Activated T-cell treated with anti-CD3 and anti-CD28 coated beads, Interleukin-2, amount 50 U/mL, for 4 hours (primary cell): ENCODE measurements at places on chromosomes 7 and 10.

DNA sequence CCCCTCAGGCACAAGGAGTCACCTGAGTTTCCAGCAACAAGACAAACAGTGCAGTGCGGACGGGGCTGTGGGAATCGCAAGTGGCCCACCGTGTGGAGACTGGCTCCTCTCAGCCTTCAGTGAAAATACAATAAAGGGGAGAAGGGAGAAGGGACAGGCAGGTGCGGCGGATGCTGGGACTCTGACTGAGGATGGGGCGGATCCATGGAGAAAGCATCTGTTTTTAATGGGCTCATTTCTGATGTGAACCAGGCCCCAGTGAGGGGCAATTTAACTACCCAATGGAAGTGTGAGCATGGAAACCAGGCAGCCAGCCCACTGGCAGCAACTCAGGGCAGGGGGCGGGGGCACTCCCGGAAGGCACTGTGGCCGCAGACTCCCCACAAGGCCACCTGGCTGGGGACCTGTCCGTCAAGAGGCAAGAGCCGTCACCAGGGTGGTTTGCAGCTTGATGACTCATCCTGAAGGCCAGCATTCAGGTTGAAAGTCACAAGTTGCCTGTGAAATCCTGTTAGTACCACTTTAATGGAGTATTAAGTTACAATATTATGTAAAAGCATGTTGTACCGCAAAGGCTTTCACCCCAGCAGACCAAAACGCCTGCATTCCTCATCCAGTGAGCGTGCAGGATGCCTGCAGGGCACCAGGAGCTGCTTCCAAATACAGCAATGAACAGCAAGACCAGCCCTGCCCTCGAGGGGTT lies 476.4 kb downstream of the PTPRN2 start:
- no peak for DNase-seq

DNA sequence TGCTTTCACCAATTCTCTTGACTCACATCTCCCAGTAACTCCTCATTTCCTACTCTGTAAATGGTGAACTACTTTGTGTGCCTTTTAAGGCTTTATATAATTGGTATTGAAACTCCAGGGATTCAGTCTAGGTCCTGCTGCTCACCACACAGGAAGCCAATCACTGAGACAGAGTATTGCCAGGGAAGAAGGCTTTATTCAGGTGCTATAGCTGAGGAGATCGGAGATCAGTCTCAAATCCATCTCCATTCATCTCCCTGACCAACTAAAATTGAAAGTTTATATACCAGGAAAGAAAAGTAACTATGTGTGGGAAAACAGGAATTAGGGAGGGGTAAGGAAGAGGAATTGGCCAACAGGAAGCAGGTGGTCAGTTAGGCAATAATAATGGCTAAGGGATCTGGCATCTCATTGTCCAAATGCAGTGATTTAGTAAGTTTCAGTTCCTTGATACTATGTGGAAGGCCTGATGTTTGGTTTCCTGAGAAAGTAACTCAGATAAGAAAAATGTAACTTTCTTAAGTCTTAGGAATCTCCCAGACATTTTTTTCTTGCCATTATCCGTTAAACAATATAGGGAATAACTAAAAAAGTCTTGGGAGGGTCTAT lies 10.2 kb upstream of the SDHAF3 start:
- DNase-seq, result no peak

DNA sequence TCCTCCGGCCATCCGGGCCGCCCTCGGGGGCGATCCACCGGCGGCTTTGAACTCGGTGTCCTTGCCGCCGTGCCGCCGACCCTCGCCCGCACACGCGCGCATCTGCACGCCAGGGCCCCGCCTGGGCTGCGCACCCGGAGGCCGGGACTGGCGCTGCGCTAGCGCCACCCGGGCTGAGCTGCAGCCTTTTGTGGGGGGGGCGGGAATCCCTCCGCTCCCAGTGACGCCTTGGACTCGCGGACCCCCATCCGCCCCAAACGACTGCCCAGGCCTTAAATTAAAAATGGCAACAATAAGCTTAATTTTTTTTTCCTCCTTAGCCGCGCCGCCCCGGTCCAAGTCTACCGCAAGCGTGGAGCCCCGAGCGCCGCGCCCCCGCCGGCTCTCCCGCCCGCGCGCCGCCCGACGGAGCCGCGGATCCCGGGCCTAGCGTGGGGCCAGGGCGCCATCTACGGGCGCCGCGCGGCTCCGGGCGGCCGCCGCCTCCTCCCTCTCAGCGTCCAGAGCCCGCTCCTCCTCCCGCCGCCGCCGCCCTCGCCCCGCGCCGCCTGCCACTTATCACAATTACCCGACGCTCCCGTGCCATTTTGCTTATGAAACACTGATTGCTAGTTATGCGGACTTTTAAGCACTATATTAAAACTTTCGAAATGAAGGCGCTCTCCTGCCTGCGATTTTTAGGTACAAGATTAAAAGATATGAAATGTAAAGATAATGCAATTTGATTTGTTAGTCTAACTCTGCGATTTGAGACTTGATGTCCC lies 7.5 kb upstream of the EBF3 start:
- no peak for DNase-seq

- no peak for DNase-seq
Measured at GRCh38 chr10:121216721-121217181, 365.6 kb downstream of the WDR11 start.

DNA sequence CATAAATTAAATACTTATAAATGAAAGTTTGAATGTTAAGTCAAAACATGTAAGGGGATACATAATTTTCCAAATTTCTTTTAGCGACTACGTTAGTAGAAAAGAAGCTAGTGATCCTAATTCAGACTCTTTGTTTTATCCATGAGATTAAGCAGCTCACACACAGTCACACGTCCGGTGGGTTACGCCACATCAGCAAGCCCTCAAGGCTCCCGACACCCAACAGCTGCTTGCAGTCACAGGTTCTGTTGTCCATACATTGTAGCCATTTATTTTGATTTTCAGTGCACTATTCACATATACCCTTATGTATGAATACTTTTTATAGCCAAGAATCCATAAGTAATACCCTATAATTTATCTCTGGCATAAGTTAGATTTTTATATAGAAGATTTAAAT lies 39.5 kb downstream of the XRCC2 start:
- no peak for DNase-seq

- DNase-seq, result no peak
Measured at GRCh38 chr7:153588586-153588985, 463.6 kb upstream of the DPP6 start.

DNA sequence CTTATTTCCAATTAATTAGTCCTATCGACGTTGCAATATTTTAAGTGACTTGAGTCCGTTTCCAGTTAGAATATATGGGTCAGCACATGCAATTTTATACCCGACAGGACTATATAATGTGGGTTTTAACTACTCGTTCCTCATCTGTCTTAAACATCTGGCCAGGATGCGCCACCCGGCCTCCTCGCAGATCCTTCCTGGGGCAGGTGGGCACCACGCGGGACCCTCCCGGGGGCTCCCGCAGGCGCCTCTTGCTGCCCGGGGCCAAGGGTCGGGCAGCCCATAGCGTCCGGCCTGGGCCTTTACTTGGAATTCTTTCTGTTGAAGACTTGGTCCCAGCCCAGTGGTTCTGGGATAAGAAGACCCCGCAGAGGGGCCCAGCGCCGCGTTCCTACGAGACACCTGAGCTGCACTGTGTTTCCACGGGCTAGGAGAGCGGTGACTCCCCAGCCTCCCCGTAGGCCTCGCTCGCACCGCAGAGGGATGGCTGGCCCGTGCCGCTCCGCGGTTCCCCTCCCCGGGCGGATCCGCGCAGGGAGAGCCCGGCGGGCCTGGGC lies 10.1 kb upstream of the MNX1 start:
- no peak for DNase-seq

DNA sequence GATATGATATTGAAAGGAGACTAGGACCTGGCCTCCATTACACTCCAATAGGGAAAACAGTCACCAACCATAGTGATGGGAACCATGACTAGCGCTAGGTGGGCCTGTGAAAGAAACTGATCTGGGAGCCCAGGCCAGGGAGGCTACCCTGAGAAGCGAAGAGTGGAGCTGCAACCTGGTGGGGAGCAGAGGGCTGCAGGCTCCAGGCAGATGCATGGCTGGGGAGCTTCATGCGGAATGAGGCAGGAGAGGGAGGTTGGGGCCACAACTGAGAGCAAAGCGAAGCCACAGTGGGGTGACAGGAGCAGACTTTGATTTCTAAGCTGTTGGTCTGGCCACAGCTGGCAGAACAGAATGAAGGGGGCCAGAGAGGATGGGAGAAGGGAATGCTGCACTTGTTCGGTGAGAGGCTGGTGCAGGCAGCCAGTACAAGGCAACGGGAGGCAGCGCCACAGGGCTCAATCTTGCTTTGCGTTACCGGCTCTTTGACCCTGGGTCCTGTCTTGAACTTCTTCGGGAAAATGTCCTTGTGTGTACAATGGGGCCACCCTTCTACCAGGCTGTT lies 88.4 kb downstream of the TACC2 start:
- no peak for DNase-seq

DNA sequence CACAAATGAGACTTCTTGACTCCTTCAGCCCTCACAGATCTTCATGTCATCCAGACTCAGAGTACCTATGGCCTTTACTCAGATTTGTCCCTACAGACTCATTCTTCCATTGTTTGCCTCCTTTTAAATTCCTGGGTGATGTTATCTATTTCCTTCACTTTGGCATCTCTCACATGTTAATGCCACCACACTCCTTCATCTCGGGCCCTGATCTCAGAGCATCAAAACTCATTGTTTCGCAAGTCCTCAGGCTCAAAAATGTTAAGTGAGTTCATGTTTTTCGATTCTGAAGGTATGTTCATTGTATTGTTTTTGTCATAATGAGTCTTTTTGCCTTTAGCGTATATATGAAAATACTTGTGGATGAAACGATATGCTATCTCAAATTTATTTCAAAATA lies 62.3 kb upstream of the AHR start:
- DNase-seq, result no peak

GRCh38 chr7:898460-898854 lies 22.1 kb downstream of the GET4 start:
- no peak for DNase-seq

DNA sequence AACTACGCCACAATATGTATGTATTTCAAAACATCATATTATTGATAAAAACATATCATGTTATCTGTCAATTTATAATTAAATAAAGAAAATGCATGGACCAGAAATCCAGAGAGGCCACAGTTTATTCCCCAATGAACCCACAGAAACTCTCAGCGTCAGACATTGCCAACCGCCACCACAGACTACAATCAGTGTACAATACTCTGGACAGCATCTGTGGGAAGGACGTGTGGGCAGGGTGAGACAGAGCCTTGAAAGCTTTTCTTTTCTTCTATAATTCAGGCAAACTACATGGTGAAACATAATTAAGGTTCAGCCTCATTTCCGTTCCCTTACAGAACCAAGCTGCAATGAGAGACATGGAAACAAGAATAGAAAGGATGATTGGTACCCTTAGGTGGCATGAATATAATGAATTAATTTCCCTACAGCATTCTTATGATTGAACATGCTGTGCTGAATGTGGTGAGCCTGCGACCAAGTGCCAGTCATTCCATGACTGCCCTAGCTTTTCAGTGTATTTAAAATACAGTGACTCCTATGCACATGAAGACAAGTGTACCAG lies 909.3 kb downstream of the SORCS1 start:
- DNase-seq, result no peak

- no peak for DNase-seq
Measured at GRCh38 chr7:93551931-93552330, 22.6 kb downstream of the CALCR start.

DNA sequence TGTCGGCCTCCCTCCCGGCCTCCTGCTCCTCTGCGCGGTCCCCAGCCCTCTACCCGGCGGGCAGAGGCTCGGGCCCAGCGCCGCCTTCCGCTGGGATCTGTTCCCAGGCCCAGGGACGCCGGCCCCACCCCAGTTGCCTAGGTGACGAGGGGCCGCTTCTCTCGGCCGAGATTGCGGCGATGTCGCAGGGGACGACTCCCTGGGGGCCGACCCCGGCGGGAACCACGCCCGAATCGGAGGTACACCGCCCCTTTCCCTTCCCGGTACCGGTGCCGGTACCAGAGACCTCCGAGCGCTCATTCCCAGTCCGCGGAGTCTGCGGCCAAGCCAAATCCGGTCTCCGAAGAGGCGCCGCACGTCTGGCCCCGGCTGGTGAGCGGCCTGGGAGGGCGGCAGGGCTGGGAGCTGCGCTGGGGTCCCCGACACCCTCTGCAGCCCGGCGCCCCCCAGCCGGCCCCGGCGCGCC lies at the start of gene CABCOCO1:
TSS of gene CABCOCO1 (plus strand) at position 136 of the 466 bp plus-strand sequence. CDS start at position 180, 44 bp downstream.
- DNase-seq, result no peak

GRCh38 chr10:126907423-126907970 lies 2.3 kb downstream of the DOCK1 start:
- DNase-seq, result no peak

- no peak for DNase-seq
Measured at GRCh38 chr7:14398526-14398925, 409.1 kb upstream of the ETV1 start.

GRCh38 chr10:126203746-126204145 lies 184.5 kb downstream of the ADAM12 start:
- no peak for DNase-seq

- DNase-seq, result no peak
Measured at GRCh38 chr10:95273393-95274312, 17.1 kb downstream of the PDLIM1 start.
